Nucleus accumbens (tissue), 56 donors: ENCODE measurements at places on chromosomes 2 and 18.

DNA sequence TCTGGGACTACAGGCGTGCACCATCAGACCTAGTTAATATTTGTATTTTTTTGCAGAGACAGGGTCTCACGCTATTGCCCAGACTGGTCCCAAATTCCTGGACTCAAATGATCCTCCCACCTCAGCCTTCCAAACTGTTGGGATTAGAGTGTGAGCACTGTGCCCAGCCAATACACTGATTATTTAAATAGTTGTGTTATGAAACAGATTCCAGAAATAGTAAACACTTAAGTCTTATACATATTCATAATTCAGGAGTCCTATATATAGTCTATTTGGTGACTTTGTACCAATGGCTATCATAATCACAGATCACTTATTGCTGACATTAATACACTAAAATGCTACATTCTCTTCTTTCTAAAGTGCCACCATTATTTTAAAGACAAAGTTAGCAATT is 12.8 kb downstream of the NFU1 start:
- DNase-seq, result no peak

DNA sequence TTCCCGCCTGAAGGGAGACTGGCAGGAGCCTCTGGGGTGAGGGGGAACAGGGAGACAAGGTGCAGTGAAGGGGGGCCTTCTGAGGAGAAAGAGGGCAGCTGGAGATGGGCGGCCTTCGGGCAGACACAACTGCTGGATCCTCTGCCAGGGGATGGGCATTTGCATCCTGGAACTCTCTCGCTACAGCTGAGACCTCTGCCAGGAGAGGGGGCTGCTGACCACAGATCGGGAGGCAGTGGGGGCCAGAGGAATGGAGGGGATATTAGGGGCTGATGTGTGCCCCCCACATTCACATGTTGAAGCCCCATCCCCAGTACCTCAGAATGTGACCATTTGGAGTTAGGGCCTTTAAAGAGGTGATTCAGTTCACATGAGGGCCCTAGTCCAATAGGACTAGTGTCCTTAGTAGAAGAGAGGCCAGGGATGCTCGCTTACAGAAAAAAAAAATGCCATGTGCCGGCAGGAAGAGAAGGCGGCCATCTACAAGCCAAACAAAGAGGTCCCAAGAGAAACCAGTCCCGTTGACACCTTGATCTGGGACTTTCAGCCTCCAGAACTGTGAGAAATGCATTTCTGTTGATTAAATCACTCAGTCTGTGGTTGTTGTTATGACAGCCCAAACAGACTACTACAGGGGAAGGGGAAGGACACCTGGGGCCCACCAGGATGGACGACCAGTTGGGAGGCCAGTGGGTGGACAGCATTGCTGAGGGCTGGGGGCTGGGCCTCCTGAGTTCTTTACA is 50.0 kb downstream of the TRABD2A start:
- DNase-seq, result no peak

DNA sequence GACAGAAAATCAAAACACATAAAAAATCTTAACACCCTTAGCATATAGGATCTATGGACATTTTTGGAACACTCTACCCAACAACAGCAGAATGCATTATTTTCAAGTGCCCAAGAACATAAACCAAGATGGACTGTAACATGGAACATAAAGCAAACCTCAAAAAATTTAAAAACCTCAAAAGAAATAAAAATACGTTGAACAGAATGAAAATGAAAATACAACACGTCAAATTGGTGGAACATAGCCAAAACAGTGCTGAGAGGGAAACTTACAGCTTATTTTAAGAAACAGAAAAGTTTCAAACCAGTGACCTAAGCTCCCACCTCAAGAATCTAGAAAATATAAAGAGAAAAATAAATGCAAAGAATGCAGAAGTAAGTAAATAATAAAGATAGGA is 58.3 kb upstream of the BCL2L11 start:
- DNase-seq, result no peak

- DNase-seq, result no peak
Observed at GRCh38 chr2:112693596-112693995, 27.2 kb upstream of the NT5DC4 start.

- no peak for DNase-seq
Observed at GRCh38 chr2:9091811-9092210, 88.3 kb upstream of the MBOAT2 start.

GRCh38 chr2:233407771-233408181 is 53.5 kb downstream of the DGKD start:
- DNase-seq, result no peak

DNA sequence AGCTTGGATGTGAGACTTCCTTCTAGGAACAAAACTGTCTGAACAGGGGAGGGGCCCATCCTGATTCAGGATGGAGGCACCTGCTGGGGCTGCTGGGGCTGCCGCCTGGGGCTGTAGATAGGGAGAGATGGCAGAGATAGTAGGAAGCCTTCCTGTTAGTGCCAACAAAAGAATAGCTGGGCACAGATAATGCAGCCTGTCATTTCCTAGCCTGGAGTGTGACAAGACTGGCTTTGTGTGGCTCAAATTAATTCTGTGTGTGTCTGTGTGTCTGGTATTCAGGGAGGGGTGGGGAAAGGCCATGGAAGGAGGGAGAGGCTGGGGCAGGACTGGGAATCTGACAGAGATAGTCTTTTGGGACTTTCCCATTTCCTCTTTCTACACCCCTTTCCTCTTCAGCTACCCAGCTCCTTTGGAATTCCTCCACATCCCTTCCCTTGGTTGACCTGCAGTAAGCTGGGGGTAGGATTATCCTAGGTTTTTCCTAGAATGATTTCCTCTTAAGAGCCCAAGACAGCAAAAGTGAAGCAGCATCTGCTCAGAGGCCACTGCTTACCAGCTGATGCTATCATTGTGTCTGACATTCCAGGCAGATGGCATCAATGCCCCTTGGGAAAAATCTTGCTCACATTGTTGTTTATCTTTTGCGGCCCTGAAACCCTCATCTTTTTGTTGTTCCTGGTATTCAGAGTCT is 144.9 kb upstream of the LHCGR start:
- DNase-seq, result peak; percentile 11

DNA sequence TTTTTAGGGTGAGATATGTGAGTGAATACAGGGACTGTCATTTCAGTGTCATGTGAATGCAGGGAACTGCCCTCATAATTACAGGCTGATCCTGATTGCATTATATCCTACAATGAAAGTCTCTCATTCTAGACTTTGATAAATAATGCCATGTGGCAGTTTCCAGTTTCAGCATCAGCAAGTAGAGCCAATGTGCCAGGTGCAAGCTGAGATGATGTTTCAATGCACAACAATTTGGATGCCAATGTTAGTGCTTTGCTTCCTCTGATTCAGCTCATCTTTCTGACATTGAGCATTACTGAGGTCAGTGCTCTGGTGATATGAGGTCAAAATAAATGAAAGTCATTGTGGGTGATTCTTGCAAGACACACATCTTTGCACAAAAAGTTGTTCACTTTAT is 63.7 kb upstream of the TFPI start:
- no peak for DNase-seq

GRCh38 chr2:34985474-34985873 is 1370.1 kb upstream of the CRIM1 start:
- no peak for DNase-seq

DNA sequence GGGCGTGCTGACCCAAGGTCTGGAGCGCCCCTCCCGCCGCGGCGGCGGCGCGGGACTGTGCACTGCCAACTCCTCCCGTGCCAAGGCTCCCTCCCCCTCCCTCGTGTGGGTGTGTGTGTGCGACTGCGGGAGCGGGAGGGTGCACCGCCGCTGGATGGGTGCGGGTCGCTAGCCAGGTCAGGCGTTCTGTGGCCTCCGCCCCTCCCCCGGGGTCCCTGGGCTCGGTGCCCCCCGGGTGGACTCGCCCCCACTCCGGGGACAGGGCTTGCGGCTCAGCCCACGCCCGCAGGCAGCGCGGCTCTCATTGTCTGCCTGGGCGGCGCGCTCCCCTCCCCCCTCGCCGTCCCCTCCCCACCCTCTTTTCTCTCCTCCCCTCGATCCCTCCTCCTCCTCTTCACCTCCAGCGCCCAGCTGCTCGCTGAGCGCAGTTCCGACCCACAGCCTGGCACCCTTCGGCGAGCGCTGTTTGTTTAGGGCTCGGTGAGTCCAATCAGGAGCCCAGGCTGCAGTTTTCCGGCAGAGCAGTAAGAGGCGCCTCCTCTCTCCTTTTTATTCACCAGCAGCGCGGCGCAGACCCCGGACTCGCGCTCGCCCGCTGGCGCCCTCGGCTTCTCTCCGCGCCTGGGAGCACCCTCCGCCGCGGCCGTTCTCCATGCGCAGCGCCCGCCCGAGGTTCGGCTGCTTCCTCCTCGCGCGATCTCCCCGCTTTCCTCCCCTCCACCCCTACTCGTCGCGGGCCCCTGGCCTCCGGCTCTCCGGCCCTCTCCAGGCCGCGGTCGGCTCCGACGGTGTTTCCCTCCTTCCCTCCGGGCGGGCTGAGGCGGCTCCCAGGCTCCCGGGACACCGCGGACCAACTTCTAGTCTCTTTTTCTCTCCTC is at the start of gene GATA6:
TSS of gene GATA6 (plus strand) at position 579 of the 878 bp plus-strand sequence. CDS start 1,556 bp downstream, outside the sequence.
- DNase-seq, result no peak

GRCh38 chr2:38526195-38526594 is 76.5 kb downstream of the HNRNPLL start:
- no peak for DNase-seq

GRCh38 chr18:26004832-26005231 is 85.6 kb downstream of the SS18 start:
- DNase-seq, result no peak
